Stimulated activated CD4-positive, alpha-beta T cell treated with anti-CD3 and anti-CD28 coated beads, TNF-alpha, amount 100 ng/mL, for 4 hours (primary cell): ENCODE measurements at places on chromosomes 5 and 9.

GRCh38 chr5:132237670-132238069 lies 10.0 kb upstream of the P4HA2 start:
- no peak for DNase-seq

- no peak for DNase-seq
Observed at GRCh38 chr5:124034083-124034700, 522.2 kb downstream of the CSNK1G3 start.

DNA sequence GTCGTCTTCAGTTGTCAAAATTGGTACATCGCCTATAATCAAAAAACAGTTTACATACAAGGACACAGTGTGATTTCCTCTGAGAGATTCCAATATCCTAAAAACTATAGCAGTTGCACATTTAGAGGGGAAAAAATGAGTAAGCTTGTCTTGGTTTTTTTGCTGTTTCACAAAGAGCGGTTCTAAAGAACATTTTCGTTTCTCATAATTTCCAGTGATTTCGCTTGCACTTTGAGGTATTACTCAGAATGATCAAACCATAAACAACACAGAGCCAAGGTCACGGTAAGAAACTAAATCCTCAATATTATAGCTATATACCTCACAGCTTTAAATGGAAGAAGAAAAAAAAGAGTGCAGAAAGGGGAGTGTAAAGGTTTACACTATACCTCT lies 861 bp downstream of the MTX3 start:
- no peak for DNase-seq

DNA sequence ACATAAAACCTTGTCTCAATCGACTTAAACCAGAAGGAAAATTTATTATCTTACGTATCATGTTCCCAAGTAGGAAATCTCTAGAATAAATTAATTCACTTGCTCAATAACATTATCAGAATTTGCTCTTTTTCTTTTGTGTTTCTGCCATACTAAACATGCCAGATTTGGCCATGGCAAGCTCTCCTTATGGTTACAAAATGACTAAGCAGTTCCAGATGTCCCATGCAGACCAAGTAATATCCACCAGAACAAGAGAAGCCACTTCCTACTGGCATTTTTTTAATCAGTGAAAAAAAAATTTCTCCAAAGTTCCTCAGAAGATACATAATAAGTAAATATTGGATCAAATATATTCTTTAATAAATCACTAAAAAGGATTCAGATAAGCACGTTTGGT lies 25.2 kb upstream of the ADAMTS6 start:
- no peak for DNase-seq

GRCh38 chr5:162274679-162275078 lies 207.1 kb downstream of the GABRG2 start:
- DNase-seq, result no peak

- DNase-seq, result no peak
Observed at GRCh38 chr5:139022528-139022927, 147.4 kb upstream of the LRRTM2 start.

DNA sequence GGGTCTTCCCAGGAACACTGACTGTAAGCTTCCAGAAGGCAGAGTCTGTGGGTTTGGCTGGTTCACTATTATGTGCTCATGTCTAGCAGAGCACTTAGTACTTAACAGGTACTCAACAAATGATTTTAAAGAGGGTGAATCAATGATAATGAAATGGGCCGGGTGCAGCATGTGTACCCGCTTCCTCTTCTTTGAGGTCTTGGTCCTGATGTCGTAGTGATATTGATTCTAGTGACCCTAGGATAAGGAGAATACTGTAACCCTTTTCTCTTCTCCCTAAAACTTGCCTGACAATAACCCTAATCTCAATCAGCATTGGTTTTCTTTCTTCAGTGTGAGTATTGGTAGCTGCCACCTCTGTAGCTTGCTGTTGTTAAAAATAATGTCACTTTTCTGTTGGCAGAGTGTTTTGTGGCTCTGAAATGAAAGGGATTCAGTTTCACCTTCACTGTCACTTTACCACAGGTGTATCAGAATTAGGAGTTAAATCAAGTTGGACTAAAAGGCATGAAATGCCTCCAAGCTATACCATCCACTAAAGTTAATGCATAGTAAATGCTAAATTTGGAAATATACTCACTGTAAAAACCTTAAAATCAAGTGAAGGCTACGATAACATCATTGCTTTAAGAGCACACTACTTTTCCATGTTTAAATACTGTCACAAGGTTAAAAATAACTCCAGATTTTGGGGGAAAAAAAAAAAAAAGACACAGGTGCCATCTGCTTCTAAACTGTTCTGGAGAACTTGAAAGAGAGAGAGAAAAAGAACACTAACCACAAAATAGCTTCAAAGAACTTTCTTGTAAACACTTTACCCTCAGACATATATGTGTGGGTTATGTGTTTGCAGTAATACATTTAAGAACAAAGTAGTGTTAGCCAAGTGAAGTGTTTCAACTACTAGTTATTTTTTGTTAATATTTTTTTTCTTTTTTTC lies 6.0 kb downstream of the CAMK4 start:
- no peak for DNase-seq
